Uterus (tissue), 4 donors: ENCODE measurements at places on chromosomes 2 and 18.

GRCh38 chr2:132640116-132640515 is 29.9 kb downstream of the LYPD1 start:
- no peak for DNase-seq

- no peak for DNase-seq
Observed at GRCh38 chr2:28334527-28334894, 58.1 kb upstream of the FOSL2 start.

DNA sequence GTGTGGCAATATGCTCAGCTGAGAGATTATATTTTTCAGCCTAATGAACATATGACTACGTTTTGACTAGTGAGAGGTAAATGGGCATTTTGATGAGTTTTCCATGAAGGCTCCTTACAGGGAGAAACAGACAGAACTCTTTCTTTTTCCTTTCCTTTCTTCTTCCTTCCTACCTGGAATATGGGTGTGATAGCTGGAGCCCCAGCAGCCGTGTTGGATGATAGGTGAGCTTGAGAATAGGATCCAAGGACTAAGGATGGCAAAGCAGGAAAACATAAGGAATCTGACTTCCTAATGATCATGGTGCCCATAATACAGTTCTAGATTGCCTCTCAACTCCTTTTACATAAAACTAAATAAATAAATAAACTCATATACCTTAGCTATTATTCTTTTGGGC is 124.0 kb downstream of the MAIP1 start:
- no peak for DNase-seq

- DNase-seq, result peak; percentile 47
Observed at GRCh38 chr2:38514603-38515154, 88.0 kb downstream of the HNRNPLL start.

DNA sequence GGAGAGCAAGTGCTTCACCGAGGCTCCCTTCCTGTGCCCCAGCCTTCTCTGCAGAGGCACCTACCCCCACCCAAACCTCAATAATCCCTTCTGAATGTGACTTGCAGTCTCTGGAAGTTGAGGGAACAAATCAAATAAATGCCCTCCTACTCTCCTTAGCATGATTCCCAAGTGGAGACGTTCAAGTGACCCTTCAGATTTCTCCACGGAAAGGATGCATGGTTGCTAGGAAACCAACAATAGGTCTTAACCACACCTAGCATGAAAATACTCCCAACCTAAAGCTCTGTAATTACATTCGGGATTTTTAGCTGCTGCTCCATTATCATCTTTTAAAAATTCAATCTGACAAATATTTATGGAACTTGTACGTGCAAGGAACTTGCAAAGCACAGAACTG is 50.2 kb upstream of the CABLES1 start:
- no peak for DNase-seq

DNA sequence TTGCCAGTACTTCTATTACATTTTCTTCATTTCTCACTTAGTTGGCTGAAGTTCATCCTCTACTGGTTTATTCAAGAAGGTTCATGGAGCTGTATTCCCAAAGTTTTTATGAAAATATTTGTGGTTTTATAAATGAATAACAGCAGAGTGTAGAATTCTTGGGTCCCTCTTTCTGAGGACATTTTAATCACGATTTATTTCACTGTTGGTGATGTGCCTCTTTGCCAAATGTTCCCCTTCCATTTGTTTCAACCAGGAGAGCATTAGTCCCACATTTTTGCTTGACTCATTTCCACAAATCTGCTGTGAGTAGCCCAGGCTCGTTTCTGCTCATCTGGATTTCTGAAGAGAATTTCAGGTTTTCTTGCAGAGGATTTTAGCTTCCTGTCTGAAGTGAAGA is 20.8 kb downstream of the COPS7B start:
- DNase-seq, result no peak

DNA sequence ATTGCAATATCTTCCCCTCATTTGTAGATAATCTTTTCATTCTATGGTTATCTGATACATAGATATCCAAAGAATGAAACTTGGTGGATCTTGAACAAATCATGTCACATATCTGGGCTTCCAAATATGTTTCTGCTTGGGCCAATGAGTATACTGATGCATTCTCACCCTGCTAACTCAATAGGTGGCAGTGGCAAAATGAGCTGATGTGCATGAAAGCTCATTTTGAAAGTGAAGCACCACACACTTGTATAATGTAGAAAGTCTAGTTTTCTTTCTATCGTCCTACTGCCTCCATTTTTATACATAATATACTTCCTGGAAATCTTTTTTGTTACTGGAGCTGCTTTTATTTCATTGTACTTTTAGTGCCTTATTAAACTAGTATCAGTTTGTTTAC is 208.2 kb downstream of the PRKCE start:
- DNase-seq, result no peak

DNA sequence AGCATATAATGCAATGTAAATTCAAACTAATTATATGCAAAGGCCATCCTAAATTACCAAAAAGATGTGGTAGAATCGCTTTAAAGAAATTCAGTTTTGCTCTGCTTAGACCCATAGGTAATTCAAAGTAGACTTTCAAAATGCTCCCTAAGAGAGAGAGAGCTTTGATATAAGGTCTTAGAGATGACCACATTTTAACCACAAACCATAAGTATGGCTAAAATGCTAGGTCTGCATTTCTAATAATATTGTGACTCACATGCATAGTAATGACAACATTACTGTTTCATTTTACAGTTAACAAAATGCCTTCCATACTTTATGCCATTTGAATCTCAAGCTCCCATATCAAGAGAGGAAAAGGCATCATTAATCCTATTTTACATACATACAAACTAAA is 144.5 kb downstream of the RAD51AP2 start:
- no peak for DNase-seq

DNA sequence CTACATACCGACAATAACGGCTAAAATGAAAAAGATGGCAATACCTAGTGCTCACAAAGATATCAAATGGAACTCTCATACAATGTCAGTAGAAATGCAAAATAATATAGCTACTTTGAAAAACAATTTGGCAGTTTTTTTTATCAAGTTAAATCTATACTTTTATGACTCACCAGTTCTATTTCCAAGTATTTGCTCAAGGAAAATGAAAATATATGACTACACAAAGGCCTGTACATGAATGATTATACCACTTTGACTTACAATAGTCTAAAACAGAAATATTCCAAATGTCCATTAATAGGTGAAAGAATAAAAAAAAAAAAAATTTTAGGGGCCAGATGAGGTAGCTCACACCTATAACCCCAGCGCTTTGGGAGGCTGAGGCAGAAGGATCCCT is 219.8 kb downstream of the ZRANB3 start:
- DNase-seq, result no peak

DNA sequence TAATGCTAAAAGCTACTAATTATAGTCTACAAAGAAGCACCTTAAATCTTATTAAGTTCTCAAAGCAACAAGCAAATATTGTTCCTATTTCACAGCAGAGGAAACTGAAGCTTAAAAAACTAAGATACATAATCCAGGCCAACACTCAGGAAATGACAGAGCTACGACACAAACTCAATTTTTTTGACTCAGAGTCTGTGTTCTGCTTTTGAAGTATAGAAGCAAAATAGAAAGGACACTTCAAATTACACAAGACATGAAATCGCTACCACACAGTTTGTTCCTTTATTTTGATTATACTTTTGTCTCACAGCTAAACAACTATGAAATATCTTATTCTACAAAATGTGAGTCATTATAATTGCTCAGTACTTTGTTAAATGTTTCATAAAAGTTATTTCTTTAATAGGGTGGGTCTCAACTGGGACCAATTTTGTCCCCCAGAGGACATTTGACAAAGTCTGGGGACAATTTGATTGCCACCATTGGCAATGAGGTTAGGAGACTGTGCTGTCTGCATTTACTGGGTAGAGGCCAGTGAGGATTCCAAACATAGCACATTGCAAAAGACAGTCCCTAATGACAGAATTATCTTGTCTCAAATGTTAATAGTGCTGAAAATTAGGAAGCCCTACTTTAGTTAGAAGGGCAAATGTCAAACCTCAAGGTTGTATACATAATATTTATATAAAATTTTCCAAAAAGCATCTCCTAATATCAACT is 101.5 kb upstream of the GRB14 start:
- DNase-seq, result no peak

DNA sequence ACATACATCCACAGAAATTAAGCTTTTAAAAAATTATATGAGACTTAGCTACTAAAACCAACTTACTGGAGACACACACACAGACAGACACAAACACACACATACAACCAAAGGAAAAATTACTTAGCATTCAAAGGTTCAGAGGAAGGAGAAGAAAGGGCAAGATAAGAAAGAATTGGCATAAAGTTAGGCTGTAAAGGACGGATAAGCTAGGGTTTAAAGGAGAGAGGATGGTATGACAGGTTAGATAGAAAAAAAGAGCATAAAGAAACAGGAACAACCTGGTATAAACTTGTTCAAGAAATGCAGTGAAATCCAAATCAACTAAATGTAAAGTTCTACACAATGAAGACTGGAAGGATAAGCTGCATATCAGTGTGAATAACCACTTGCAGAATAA is 73.4 kb downstream of the SLC66A3 start:
- no peak for DNase-seq

DNA sequence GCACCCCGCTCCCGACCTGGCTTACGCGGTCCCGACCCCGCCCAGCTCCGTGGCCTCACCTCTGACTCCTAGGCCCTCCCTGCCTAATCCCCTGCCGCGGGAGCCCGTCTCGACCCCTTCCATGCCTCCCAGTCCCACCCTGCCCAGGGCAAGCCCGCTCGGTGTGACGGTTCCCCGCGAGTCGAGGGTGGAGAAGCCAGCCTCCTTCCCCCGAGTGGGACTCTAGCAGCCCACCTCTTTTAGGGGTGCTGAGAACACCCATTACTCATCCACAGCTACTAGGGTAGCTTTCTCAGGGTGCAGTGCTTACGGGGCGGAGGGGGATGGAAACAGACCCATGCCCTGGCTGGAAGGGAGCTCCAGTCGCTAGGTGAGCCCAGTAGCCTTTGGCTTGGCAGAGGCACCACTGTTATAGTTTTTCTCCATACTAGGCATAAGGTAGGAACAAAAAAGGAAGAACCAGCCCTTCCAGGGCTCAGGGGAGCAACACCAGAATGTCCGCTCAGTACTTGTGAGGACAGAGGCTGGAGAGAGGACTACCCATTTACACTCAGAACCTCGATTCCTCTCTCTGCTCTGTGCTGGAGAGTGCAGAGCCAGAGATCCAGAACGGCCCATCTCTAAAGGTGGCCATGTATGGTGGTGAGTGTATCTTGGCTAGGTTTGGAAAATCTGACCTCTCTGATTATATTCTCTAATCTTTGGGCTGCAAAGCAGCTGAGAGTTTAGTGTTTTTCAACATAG is 606 bp downstream of the AGBL5 start:
- DNase-seq, result no peak

- peak; percentile 36 for DNase-seq
Observed at GRCh38 chr2:235494716-235495372, 1.0 kb downstream of the AGAP1 start.

GRCh38 chr2:109703077-109703476 is 88.9 kb downstream of the SOWAHC start:
- no peak for DNase-seq

DNA sequence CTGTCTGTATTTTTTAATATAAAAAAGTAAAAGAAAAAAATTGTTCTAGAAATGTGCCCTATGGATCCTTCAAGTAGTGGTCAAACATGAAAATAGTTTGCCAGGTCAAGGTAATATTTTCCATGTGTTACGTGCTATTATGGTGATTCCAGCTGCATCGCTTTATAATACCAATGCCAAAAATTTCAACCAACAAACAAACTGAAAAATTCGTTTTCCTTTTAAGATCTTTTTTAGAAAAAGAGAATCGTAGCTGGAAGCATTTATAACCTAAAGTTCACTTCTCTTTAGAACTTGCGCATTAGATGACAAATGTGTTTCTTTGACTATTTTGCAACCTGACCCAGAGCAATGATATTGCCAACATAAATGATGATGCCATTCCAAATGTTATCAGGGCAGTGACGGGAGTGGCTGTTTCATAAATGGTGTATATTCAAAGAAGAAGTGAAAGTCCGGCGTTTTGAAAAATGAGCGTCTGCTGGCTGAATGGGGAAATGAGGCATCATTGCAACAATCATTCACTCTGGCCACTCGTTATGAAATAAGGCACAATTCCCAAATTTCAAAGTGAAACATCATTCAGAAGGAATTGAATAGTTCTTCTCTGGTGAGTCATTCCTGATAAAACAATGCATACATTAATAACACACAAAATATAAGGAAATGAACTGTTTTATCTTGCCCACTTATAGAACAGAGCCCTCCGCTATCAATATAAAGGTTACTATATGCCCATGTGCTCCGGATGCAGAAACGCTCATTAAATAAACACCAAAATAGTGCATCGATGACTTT is 297.4 kb downstream of the TGIF1 start:
- no peak for DNase-seq

GRCh38 chr2:171410101-171410500 is 23.7 kb downstream of the METTL8 start:
- DNase-seq, result no peak

DNA sequence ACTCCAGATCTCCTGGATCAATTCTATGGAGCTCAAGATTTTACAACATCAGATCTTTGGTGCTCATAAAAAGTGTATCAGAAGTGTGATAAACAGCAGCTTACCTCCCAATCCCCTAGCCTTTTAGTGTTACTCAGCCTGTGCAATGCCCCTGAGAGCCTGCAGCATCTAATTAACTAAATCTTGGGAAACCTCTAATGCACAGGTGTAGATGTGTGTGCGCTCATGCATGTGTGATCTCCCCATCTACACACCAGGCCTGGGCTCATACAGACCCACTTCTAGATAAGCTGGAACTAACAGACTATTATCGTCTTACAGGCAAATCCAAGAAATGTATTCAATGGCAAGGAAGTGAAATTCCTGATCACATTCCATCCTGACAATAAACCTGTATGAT is 7.5 kb downstream of the SUCLG1 start:
- no peak for DNase-seq

DNA sequence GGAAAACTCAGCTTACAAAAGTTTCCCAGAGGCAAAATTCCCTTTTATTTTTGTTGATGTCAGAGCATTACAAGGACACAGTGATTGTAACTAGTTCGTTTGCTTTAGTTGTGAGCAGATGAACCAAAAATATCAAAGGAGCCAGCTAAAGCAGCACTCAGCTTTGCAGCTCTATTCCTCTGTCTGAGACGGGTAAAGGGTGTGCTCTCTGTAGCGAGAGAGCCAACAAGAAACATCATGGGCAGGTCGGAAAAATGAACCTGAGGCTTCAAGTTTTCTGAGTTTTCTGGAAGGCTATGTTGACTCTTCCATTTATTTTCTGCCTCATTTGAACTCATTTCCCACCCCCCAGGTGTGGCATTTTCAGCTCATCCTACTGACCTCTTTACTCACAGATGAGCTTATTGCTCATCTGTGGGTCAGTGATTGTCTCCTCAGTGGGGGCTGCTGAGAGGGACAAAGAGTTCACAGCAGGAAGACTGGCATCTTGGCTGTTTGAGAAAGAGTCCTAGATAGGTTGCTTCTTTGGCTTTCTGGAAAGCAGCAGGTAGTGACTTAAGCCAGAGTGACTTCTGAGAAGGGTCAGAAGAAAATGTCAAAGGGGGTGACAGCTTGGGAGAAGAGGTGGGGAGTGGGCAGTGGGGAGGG is 66.6 kb upstream of the EPC2 start:
- no peak for DNase-seq
